Stimulated activated CD8-positive, alpha-beta memory T cell treated with anti-CD3 and anti-CD28 coated beads, Interleukin-2, amount 100 ng/mL, for 48 hours (primary cell): ENCODE measurements at places on chromosomes 1 and 21.

GRCh38 chr1:231860221-231861088 lies 233.9 kb downstream of the DISC1 start:
- DNase-seq, result no peak

GRCh38 chr1:70807088-70807664 lies 240.4 kb downstream of the PTGER3 start:
- no peak for DNase-seq

GRCh38 chr1:212635141-212635631 lies 26.6 kb downstream of the ATF3 start:
- no peak for DNase-seq

GRCh38 chr1:245361065-245361464 lies 206.3 kb downstream of the KIF26B start:
- no peak for DNase-seq

- no peak for DNase-seq
Observed at GRCh38 chr1:8015809-8016165, 10.3 kb downstream of the ERRFI1 start.

DNA sequence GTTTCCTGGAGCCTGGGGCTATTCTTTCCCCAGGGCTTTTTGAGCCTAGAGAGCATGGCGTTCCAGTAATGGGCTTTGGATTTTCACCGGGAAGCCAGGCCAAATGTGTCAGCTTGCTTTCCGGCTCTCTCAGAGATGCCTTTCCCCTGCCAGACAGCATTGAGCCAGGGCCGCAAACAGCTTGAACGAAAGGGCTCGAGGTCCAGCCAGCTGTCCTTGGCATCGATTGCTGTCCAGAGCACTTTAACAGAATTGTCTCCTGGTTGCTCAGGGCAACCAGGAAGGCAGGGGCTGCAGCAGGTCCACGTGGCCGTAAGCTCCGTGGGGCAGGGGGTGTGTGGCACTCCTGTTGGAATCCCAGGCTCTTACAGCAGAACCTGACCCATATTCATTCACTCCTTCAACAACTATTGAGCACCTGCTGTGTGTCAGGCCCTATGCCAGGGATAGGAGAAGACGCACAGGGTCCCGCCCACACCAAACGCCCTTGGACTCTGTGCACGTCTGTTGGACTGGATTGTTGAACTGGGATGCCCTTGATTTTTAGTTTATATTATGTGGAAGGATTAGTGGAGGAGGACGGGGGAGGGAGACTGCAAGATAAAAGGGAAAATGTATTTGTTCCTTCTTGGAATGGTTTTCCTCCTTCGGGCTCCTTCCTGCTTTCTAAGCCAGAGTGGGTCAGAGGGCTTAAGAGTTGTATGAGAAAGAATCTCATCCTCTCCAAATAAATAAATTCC lies 38.7 kb upstream of the EFHD2 start:
- no peak for DNase-seq

DNA sequence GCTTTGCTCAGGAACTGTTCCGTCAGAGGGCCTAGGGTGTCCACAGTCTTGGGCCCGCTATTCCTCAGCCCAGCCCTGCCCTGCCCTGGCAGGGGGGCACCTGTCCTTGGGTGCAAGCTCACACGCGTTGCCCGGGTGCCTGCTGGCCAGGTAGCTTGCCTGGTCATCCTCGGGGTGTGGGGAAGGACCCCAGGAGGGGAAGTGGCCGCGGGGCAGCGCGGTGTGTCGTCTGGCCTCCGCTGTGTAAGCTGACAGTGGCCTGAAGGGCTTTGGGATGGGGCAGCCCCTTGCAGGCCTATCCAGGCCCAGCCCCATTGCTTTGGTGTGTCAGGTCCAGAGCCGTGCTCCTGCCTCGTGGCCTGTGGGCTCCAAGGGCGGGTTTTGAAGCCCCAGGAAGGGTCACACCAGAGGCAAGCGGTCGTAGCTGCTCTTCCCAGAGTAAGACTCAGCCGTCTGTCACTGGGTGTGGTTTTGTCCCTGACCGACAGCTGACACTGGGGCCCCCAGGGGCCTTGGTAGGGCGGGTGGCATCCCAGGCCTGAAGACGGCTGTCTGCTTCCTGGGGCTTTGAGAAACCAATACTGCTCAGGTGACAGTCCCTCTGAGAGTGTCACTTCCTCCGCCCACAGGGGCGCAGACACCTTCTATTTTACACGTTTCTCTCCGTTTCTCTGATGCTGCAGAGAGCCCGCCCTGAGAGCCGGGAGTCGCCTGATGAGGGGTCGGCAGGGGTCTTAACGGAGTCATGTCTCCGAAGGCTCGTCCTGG lies 72.1 kb downstream of the SKI start:
- DNase-seq, result peak; percentile 76

DNA sequence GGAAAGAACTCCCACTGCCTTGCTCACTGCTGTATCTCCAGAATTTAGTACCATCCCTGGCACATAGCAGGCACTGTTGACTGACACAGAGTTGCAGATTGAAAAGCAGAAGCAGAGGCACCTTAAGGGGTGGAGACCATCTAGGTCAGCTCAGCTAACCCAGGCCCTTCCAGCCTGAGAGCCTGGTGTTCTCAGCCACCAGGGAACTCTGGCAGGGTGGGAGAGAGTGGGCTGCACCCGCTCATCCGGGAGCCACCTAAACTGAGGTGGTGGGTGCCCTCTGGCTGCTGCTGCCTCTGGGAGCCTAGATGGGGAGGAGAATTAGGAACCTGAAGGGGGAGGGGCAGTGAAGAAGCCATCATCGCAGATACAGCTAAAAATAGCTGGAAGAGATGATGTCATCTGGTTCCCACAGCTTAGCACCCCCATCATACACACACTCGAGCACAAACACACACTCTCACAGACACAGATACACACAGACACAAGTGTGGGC lies 1.5 kb upstream of the TSPAN1 start:
- no peak for DNase-seq

DNA sequence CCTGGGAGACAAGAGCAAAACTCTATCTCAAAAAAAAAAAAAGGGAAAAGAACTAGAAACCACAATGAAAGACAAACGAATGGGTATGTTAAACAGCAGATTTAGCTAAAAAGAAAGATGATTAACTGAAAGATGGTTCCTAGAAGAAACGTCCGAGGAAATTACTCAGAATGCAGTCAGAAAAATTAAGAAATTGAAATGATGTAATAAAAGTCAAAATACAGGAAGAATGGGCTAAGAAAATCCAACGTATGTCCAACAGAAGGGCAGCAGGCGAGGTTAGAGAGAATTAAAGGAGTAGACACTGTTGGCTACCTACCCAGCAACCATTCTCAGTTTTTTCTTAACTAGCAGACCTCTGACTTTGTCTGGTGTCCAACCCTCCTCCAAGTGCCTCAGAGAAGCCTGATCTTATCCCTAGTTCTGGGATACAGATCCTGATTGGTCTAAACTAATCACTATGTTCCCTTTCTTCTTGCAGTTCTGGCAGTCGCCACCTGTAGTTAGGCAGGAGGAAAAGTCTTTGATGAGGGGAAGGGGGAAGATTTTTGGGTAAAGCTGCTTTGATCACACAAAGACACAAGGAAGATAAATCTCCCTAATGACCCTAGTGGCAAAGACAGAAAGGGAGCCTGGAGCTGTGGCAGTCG lies 25.7 kb downstream of the GPR161 start:
- no peak for DNase-seq

GRCh38 chr1:1371364-1371745 lies 3.7 kb downstream of the AURKAIP1 start:
- peak; percentile 33 for DNase-seq

DNA sequence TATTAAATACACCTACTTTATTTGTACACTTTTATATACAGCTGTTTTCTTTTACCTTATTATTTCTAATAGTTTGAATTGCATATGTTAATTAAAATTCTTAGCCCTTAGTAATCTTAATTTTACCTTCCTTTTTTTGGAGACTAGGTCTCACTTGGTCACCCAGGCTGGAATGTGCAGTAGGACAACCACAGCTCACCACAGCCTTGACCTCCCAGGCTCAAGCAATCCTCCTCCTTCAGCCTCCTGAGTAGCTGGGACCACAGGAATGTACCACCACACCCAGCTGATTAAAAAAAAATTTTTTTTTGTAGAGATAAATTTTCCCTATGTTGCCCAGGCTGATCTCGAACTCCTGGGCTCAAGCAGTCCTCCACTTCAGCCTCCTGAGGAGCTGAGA lies 15.0 kb upstream of the SDC3 start:
- DNase-seq, result no peak

DNA sequence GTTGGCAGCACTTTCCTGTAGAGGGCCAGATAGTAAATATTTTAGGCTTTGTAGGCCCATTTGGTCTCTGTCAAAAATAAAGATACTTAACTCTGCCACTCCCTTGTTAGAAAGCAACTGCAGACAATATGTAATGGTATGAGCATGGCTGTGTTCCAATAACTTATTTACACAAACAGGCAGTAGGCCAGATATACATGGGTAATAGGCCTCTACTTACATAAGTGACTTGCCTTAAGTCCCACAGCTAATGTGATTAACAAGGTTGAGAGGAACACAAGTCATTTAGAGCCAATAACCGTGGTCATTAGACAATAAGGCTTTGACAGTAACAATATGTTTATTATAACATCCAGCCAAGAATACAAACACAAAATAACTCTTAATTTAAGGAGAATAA lies 17.4 kb downstream of the CCT8 start:
- no peak for DNase-seq

- DNase-seq, result no peak
Observed at GRCh38 chr1:94339206-94339927, 78.8 kb upstream of the ABCD3 start.

DNA sequence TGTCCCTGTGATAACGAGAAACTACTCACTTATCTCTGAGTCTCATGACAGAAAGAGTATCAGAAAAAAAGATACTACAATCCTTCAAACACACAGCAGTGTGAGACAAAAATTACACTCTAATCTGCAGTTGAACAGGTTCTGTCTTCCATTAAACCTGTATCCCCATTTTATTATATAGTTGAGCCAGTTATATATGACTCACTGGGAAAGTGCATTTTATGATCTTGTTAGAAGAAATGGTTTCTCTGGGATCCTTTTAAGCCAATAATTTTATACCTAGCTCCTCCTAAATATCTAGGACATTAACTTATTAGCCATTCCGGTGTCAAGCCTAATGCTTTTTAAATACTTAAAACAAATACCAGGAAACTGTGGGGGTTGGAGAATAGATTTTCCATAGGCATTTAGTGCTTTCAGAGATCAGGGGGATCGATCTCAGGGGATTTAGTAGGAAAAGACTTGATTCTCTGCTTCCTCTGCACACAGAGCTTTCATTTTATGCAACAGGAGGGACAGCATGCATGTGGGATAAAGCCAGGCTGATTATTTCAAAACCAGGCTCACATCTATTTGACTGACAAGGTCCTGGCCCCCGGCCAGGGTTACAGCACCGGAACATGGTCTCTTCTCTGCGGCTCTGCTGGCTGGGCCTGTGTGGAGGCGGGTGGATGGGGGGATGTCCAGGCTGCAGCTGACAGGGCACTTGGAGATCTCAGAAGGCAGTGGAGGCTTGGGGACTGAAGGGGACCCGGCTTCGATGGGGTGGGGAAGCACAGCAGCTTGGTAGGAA lies 310.6 kb downstream of the DISC1 start:
- no peak for DNase-seq

GRCh38 chr1:162996261-162996660 lies 72.9 kb upstream of the RGS4 start:
- no peak for DNase-seq

DNA sequence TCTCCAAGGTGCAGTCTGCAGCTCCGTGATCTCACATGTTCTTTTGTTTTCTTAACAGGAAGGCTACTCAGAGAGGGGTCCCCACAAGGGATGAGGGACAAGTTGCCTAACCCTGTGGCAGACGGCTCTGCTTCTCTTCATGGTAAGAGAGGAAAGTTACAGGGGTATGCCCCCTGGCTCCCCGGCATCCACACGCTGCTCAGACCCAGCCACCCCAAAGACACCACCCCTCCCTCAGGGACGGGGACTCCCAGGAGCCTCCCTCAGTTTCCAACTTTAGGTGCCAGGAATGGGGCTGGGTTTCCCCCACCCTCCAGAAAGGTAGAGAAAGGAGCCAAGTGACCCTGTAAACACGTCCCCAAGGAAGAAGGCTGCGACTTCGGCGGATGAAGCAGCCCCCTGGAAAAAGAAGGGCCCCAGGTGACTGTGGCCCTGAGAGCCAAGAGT lies 19.7 kb downstream of the OPTC start:
- no peak for DNase-seq

DNA sequence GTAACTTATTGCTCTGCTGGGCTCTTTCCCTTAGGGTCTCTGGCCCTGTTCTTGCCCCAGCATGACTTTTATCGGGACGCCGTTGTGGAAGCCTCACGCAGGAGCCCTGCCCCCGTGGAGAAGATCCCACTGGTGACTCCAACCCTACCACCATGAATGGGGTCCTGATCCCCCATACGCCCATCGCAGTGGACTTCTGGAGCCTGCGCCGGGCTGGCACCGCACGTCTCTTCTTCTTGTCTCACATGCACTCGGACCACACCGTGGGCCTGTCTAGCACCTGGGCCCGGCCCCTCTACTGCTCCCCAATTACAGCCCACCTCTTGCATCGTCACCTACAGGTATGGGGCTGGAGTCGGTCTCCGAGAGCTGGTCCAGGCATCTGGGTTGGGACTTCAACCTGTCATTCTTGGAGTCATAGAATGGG lies 322 bp downstream of the DCLRE1B start:
- peak; percentile 11 for DNase-seq

DNA sequence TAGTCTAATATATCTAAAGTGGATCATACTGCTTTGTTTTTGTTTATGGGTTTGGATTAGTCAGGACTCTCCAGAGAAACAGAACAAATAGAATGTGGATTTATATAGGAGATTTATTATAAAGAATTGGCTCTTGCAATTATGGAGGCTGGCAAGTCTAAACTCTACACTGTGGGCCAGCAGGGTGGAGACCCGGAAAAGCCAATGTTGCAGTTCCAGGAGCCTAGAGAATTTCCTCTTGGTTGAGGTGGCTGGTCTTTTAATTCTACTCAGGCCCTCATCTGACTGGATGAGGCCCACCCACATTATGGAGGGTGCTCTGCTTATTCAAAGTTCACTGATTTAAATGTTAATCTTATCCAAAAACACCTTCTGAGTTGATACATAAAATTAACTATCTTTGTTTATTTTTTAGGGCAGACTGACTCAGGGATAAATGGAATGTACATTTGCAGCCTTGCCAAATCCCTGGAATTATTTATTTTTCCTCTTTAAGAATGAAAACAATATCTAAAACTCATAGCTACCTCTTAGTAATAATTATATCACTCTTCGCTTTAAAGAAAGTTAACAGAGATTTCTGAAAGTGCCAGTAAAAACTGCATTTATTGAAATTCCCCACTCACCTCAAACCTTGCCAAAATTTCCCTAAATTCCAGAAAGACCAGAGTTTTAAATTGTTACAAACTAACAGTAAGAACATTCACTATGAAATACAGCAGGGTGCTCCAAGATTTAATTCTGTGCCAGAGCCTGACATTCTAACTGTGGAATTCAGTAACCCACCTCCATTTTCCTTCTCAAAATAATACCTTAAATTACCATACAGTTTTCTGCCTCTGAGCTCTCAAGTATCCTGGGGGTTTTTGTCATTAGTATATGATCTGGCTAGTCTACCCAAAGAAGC lies 36.6 kb upstream of the SSX2IP start:
- DNase-seq, result no peak

- no peak for DNase-seq
Observed at GRCh38 chr1:174692313-174692712, 244.5 kb downstream of the GPR52 start.

- DNase-seq, result peak; percentile 48
Observed at GRCh38 chr1:119675349-119676345, 27.6 kb upstream of the ZNF697 start.
